ENCODE measurements at places on chromosomes 4 and X.

- DNase-seq = no peak
These were observed 120.1 kb downstream of the RAP1GDS1 start for GRCh38 chr4:98381306-98381705.

DNA sequence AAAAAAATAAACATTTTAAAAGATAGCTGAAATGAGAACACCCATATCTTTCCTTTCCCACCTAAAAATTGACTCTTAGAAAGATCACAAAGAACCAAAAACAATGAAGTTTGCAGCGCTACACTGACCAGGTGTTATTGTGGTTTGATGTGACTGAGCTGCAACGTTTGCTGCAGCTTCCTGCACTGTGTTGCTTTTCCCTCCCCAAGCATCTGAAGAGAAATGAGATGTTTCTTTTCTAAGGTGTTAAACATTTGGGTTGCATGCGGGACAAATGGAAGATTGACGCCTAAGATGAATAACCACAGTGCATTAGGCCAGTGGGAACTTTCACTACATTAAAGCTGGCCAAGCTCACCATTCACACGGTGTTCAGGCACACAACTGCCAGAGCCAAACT, 8.9 kb downstream of the LEF1 start:
- no peak for DNase-seq

GRCh38 chr4:140865253-140866217, 109.3 kb upstream of the TBC1D9 start:
- DNase-seq = no peak

DNA sequence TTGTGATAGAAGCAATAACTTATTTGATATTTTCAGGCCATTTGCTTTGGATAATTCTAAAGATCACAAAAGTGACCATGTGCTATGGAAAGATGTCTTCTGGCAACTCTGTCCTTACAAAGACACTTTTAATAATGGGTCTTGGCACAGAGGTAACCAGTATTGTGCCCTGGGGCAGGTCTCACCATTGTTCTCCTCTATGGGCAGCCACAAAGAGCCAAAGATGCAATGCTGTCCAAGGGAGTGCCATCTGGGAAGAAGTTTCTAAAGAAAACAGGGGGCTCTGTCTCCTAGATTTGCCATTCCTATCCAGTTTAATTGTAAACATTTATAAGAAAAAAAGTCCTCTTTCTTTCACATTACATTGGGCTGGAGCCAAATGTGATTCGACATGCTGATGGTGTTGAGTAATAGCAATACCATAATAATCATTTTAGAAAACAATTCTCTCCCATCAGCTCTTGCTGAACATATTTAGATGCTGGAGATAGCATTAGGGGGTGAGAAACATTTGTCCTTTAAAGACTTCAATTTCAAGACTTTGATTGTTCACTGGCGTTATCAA, 179.9 kb downstream of the KIT start:
- DNase-seq = no peak

GRCh38 chrX:154596290-154596929, 11.5 kb downstream of the CTAG1A start:
- peak; percentile 55 for DNase-seq

GRCh38 chr4:15006416-15007024, 4.2 kb downstream of the CPEB2 start:
- DNase-seq = no peak

DNA sequence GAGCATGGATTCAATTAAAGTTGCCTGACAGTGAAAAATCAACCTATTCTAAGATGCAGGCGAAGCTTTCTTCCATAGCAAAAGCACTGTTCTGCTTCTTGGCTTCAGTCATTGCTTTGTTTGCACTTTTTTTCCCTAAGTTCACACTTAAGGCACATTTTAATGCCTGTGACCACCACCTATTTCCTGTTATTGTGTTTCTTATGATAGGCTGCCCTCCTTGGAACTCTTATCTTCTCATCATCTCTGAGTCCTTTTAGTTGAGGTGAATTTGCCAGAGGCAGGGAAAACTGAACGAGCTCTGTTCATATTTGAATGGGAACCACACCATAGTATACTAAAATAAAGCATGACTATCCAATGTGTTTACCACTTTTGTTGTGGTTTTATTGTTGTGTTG, 119.8 kb downstream of the SPCS3 start:
- no peak for DNase-seq

- no peak for DNase-seq
These were observed 529 bp downstream of the DHRSX start for GRCh38 chrX:2500091-2500802.

- DNase-seq = no peak
These were observed 35.7 kb upstream of the FMR1 start for GRCh38 chrX:147875866-147876596.

GRCh38 chrX:103756736-103757135, 19.9 kb upstream of the PLP1 start:
- DNase-seq = no peak

DNA sequence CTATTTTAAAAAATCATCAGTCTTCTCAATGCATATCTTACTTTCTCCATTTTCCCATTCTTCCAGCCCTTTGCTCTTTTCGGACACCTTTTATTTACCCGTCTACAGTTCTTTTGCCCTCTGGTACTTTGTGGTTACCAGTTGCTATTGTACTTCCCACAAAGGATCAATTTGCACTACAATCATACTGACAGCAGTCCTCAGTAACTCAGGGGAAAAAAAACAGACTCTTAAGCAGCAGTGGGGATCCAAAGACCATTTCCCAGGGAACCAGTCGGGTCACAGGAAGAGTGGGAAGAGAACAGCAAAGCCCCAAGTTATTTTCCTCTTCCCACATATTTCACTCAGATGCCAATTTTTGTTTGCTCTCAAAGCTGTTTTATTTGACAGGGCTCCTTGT, 23.1 kb downstream of the DMD start:
- DNase-seq = no peak

DNA sequence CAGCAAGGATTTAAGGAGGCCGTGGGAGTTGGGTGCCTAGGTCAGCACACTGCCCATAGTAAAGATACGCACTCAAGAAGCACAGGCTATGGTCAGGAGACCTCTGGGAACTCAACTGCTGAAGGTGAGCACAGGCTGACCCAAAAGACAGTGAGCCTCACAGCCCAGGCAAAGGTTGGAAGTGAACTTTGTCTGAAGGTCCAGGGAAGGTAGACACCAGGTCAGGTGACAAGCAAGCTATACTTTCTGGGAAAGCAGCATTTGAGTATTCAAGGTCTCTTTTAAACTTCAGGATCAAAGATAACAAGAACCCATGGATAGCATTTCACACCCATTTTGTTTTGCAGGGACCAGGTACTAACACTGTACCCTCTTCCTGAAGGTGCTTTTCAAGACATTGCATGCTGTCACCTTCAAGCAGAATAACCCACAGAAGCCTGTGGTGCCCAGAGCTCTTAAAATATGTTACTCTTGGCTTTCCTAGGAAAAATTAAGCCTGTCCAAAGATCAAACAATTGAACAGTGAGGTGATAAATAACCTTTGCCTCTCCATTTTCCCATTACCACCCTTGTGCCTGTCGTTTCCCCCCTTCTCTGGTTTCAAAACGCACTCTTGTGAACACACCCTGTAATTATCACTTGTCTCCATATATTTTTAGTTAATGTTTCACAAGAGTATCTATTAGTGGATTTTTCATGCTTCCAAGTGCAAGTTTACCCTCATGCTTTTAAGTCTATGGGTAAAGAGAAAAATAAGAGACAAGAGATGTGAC, 3.4 kb upstream of the S100G start:
- DNase-seq = no peak

- DNase-seq = no peak
These were observed 65.2 kb upstream of the SLC7A11 start for GRCh38 chr4:138307319-138307718.

- DNase-seq = no peak
These were observed 3.9 kb downstream of the PCDH10 start for GRCh38 chr4:133152831-133153481.

DNA sequence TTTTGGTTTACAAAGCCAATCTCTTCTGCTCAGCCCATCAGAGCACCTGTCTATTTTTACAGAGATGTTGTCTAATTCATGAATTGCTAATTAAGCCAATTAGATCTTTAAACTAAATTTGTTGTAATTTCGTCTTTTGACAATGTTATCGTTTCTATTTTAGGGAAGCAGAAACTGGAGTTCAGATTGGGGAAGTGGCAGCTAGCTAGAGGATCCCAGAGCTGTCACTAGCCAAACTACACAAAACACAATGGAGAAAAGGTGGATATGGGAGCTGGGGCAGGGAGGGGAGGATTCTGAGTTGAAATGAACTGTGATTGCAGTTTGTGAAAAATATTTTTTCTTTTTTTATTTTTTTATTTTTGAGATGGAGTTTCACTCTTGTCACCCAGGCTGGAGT, 35.8 kb downstream of the CASP3 start:
- DNase-seq = no peak

GRCh38 chrX:52865343-52865998, 2.4 kb downstream of the XAGE3 start:
- DNase-seq = no peak

DNA sequence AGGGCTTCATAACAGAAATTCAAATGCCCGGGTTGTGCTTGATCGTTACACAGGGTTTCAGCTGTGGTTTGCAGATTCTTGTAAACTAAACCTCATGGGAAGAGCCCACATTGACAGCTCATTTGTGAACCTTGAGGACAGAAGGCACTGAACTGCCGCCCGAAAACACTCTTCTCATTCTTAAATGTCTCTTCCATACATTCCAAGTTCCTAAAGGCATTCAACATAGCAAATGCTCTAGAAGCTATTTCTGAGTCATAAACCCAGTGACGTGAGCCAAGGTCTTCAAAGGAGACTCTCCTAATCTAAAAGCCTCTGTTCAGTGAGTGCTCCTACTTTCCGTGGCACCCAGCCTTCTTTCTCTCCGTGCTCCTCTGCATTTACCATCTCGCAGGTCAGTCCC, 737.8 kb upstream of the FRG1 start:
- DNase-seq = no peak

DNA sequence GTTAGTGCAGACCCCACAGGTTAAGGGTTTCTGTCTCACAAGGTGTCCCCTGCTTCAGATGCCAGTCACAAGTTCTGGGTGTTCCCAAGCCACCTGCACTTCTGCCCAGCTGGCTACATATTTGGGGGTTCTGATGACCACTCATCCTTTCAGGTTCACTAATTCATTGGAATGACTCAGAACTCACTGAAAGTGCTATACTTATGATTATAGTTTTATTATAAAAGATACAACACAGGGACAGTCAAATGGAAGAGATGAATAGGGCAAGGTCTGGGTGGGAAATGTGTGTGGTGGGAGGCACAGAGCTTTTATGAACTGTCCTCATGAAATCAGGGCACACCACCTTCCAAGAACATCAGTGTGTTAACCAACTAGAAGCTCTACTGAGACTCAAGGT, 97.7 kb upstream of the CASK start:
- no peak for DNase-seq

Data from body of pancreas (tissue), 4 donors.